ENCODE measurements at places on chromosomes 4 and X. TPM values are rescaled to one million over a fixed set of nuclear protein-coding genes. Genes with fewer than 3 reads are reported as not detected.

TLR1 gene
- 2.8 TPM for polyA plus RNA-seq

FGF2 gene
- polyA plus RNA-seq: 2.7 TPM

MAGEA9B gene
- polyA plus RNA-seq: not detected

PITX2 gene
- polyA plus RNA-seq: 0.45 TPM

RBMXL3 gene
- not detected for polyA plus RNA-seq

AREG gene
- 31.9 TPM for polyA plus RNA-seq

Data from sigmoid colon (tissue), 7 donors.